ENCODE measurements at places on chromosomes 2 and 18. TPM values are rescaled to one million over a fixed set of nuclear protein-coding genes. Genes with fewer than 3 reads are reported as not detected.

CCBE1 gene
- total RNA-seq = 0.46 TPM

DUSP11 gene
- 21.4 TPM for total RNA-seq

DNA sequence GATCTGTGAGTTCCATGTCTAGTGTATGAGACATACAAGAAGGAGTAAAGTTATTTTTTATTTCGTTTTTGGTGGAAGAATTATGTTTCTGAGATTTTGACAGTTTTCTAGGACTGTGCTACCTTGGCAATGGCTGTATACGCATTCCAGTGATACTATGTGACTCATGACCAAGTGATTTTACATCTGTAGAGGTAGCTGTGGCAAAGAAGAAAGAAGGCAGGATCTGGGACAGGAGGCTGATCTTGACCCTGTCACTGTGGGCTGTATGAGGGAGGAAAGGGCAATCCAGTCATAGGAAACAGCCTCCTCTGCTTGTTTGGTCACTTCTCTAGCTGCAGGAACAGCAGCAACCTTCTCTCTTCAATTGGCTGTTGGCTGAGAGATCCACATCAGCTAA lies 44.0 kb upstream of the PDCL3 start:
- no peak for DNase-seq

DNA sequence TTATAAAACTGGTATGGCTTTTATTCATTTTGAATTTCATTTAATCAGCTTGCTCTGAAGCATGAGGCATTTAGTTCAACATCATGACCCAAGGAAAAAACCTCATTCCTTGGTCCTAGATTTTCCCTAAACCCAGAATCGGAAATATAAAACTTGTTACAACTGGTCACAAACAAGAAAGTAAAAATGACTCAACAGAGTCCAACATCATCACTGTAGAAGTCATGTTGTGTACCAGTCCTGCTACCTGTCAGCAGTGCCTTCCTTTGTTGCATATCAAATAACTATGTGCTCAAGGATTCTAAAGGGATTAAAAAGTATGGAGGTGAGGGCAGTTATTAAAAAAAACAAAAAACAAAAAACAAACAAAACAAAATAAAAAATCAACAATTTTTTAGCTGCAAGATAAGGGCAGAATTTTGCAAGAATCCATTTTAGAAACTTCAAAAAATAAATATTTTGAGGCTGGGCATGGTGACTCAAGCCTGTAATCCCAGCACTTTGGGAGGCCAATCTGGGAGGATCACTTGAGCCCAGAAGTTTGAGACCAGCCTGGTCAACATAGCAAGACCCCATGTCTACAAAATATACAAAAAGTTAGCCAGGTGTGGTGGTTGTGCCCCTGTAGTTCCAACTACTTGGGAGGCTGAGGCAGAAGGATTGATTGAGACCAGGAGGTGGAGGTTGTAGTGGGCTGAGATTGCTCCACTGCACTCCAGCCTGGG lies 18.4 kb downstream of the NCKAP1 start:
- no peak for DNase-seq

ALPG gene
- total RNA-seq = 1.4 TPM

- DNase-seq = peak; percentile 65
These were observed 2.5 kb upstream of the CNDP2 start for GRCh38 chr18:74493689-74494088.

POMC gene
- total RNA-seq = 1.6 TPM

ABI2 gene
- total RNA-seq = 131 TPM

DNA sequence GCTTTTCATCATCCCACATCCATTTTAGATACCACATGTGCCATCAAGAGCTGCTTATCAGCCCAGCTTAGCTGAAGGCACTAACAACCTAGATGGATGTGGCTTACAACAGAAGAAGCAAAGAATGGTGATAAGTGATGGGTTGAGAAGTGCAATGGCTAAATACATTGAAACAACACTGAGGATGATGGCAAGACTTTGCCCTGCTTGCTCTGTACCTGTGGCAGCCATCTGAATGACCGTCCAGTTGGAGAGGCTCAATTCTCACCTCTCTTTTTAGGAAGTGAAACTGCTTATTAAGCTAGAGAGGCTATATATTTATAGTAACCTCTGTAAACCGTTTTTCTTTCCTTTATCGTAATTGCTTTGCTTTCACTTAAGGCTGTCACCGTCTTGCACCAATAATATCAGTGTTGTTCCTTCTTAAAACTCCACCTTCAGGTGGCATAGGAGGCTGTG lies 5.7 kb downstream of the GPATCH11 start:
- no peak for DNase-seq

- DNase-seq = no peak
These were observed 87.6 kb downstream of the ACKR3 start for GRCh38 chr2:236657215-236657614.

GRCh38 chr2:113179446-113180045 lies 5.8 kb downstream of the PSD4 start:
- DNase-seq = no peak

DNA sequence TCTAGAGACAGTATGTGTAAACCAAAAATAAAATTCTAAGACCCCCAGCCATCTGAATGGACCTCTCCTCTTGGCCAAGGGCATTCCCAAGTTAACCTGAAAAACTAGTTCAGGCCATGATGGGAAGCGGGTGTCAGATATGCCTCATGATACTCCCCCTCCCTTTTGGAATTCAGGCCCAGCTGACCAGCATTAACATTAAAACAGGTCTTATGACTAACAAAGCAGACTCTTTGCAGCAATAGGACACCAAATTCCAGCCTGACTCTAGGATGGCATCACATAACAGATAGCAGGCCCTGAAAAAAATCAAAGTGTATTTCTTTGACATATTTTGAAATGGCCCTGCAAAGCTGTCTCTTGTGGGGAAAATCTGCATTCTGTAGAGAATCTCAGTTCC lies 73.3 kb upstream of the L3MBTL4 start:
- peak; percentile 77 for DNase-seq

DNA sequence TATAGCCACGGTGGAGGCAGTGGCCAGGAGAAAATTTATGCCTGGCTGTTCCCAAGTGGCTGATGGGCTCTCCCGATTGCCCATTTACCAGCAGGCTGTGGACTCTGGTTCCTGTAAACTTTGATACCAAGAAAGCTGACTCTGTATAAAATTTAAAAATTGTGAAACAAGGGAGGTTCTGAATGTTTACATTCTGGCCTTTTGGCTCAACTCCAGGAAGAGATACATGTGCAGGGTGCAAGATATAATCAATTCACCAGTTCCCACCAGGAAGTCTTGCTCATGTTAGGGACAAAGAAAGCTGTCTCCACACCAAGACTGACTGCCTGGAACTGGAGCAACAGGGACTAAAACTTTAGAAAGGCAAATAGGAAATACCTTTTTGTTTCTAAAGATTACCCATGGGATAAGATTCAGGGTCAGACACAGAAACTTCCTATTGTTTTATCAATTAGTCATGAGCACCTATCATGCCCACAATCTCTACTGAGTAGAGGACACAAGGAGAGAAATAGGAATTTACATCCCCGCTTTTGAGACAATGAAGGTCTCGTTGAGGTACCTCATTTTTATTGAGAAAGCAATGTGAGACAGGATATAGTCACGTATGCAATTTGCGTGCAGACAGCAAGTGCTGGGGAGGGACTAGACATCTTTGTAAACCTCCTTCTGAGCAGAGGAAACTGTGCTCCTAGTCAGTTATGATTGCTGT lies 123.5 kb downstream of the LIPG start:
- no peak for DNase-seq

GRCh38 chr2:239892441-239893235 lies 132.5 kb downstream of the NDUFA10 start:
- DNase-seq = peak; percentile 12

DNA sequence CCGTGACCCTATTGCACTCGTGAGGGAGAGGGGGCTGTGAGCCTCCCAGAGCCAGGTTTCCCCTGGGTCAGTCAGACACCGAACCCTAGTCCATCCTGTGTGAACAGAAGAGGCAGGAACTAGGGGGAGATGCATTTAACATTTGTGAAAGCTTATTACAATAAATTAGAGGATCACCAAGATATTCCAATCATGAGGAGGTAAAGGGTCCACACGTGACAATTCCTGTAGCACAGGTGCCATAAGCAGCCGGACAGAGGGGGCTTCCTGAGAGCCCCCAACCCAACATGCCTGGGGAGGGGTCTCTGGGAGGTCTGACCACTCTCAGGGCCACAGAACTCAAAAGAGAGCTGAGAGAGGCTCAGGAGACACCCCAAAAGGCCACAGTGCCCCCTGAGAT lies 93.3 kb downstream of the KCNF1 start:
- DNase-seq = no peak

- no peak for DNase-seq
These were observed 63.4 kb downstream of the NCKAP5 start for GRCh38 chr2:133504566-133505505.

- no peak for DNase-seq
These were observed 1834.1 kb upstream of the PIK3C3 start for GRCh38 chr18:40120796-40121391.

DNA sequence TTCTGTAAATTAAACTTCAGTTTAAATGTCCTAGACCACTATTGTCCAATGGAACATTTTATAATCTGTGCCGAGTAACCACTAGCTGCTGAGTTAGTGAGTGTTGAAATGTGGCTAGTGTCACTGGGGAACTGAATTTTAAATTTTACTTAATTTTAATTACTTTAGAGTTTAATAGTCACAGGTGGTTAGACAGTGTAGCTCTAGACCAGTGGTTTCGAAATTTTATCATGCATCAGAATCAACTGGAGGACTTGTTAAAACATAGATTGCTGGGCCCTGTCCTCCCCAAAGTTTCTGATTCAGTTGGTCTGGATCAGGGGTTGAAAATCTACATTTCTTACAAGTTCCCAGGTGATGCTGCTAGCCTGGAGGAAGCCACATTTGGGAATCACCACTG lies 110.4 kb downstream of the FMNL2 start:
- no peak for DNase-seq

- no peak for DNase-seq
These were observed 767.4 kb downstream of the MBD2 start for GRCh38 chr18:53457068-53457467.

DNA sequence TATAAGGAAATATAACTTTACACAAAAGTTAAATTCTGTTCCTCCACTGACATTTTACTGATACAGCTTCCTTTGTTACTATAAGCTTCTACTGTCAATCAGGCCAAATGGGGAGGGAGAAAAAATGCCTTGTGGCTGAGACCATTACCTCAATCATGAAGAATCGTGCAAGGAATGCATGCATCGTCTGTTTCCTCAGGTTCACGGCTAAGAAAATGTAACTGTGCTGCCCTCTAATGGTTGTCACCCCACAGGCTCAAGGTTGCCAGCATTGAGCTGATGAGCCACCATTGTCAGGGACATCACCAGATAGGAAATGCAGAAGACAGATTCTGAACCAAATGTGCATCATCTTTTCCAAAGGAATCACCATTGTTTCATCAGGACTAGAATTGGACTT lies 426.9 kb downstream of the CDH2 start:
- DNase-seq = peak; percentile 80

DNA sequence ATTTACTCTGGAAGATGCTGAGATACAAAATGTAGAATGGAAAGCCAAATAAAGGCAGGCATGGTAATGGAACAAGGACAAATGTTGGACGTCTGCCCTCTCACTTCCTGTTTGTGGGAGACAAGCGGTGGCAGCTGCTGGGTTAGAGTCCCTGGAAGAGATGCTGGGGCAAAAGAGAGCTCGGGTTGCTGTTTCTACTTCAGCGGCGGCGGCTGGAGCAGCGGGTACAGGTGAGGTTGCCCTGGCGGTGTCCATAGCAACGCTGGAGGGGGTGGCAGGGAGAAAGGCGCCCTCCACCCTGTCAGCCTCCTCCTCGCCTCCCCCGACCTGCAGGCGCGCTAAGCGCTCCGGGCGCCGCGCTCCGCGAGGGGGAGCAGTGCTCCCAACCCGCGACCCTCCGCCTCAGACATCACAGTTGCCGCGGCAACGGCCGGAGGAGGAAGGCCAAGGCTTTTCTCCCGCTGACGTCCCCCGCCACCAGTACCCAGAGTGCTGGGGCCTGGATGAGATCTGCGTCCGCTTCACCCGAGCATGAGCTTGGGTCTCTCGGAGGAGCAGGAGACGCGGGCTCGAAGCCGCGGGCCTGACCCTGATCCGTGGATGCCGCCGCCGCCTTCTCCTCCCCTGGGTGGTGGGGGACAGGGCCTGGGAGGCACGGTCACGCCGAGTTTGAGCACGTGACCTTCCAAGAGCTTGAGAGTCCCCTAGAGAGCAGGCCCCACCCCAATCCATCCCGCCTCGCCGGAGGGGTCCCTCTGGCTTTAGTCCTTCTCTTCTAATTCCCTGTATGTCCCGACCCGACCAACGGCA lies 65.6 kb downstream of the NOL4 start:
- peak; percentile 95 for DNase-seq

DNA sequence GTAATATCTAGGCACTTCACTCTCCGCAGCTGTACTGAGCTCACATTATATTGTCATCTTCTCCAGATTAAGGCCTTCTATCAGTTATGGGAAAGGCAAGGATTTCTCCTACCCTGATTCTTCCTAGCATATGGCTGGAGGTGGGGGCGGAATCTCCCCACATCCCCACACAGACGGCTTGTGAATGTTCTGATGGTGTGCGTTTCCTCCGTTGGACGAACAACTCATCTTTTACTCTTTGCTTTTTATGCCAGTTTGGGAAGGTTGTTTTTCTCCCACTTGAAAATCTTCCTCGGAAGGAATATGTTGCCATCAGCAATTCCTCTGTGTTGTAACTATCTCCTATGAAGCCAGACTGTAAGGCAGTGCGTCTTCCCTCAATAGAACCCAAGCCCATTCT lies 24.3 kb downstream of the KLHL29 start:
- no peak for DNase-seq

DNA sequence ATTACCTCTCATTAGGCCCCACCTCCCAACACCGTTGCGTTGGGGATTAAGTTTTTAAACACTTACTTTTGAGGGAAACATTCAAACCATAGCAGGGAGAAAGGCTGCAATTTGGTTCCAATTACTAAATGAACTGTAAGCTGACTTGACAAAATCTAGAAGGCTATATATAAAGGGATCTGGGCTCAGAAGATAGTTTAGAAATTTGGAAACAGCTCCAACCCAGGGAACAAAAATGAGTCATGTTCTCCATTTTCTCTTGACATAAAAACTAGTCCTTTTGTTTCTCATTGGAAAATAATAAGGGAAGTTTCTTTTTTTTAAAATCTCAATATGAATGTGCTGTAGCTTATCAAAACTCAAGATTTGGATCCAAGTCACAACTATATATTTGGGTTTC lies 17.5 kb downstream of the MOGAT1 start:
- DNase-seq = no peak

DNA sequence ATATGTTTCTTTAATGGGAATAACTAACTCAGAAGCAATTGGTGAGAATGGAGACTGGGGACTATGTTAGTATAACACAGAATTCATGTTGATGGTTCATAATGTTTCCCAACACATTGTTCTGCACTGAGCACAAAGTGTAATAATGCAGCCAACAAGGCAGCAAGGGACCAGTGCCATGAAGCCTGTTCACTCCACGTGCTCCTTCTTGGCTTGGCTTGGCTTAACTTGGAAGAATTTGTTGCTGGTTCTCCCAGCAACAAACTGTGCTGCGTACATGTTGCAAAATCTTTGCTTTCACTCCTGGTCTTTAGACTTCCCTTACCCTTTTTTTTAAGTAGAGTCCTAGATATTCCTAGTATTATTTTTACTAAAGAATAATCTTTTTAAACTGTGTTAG lies 129.7 kb downstream of the MAP3K20 start:
- no peak for DNase-seq

- DNase-seq = no peak
These were observed 60.3 kb downstream of the MEX3C start for GRCh38 chr18:51137026-51137729.
